ENCODE measurements at places on chromosomes 7 and 10.

- DNase-seq: no peak
These were observed 109.6 kb downstream of the MYL10 start for GRCh38 chr7:101519324-101520023.

- DNase-seq: no peak
These were observed 411.8 kb downstream of the ARL4A start for GRCh38 chr7:13099154-13099795.

DNA sequence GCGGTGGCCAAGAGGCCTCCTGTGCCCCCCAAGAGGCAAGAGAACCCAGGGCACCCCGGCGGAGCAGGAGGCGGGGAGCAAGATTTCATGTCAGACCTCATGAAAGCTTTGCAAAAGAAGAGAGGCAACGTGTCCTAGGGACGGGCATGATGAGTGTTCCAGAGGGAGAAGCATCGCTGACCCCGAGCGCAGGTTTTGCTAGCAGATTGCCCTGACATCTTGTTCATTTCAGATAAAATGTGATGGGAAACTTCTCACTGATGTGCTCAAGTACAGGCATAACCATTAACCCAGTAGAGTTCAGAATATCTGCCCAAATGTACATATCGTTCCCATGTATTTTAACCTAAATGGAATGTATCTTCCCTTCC is 129.2 kb downstream of the APBB1IP start:
- no peak for DNase-seq

- DNase-seq: no peak
These were observed 134.3 kb upstream of the ZMIZ1 start for GRCh38 chr10:78934532-78934898.

- DNase-seq: no peak
These were observed 504.2 kb upstream of the MBL2 start for GRCh38 chr10:53276797-53277196.

DNA sequence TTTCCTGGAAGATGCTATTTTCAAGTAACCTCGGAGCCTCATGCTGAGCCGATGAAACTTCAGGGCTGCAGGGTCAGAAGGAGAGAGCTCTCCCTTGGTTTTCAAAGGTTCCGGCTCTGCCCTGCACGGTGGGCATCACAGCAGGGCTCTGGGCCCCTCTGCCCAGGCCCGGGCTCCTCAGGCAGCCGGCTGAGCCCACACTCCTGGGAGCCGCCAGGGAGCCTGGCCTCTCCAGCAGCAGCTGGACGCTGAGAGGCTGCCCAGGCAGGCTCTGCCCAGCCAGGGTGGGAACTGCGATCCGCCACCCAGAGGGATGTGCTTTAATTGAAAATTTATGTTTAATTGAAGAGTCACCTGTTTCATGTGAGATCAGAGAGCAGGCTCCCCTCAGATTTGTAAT is 97.5 kb upstream of the MGMT start:
- no peak for DNase-seq

- peak; percentile 36 for DNase-seq
These were observed 97.3 kb downstream of the CLEC2L start for GRCh38 chr7:139620676-139621344.

- DNase-seq: no peak
These were observed 44.5 kb downstream of the PODXL start for GRCh38 chr7:131511774-131512535.

Data from effector CD4-positive, alpha-beta T cell (primary cell).